Gastroesophageal sphincter (tissue), 4 donors: ENCODE measurements at places on chromosomes 13 and 19. TPM values are rescaled to one million over a fixed set of nuclear protein-coding genes. Genes with fewer than 3 reads are reported as not detected.

DNA sequence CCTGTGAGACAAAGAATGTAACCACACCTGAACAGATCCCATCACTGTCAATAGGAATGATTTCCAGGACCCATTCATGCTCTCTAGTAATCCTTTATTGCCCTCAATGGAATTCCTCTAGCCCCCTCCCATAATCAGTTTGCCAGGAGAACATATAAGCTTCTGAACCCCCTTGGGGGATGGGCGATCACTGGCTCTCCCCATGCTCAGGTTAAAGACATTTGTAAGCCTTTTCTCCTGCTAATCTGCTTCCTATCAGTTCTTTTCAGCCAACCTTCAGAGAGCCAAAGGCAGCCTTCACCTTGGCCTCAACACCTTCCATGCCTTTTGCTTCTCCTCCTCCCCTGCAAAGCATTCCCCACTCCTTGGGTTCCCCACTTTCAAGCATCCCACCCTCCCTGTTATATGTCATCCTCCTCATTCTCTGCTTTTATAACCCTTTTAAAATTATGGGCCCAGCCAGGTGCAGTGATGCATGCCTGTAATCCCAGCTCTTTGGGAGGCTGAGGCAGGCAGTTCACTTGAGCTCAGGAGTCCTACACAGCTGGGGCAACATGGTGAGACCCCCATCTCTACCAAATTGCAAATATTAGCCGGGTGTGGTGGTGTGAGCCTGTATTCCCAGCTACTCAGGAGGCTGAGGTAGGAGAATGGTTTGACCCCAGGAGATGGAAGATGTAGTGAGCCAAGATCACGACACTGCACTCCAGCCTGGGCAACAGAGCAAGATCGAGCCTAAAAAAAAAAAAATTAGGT lies 12.4 kb downstream of the DPRX start:
- ATAC-seq, result no peak

DNA sequence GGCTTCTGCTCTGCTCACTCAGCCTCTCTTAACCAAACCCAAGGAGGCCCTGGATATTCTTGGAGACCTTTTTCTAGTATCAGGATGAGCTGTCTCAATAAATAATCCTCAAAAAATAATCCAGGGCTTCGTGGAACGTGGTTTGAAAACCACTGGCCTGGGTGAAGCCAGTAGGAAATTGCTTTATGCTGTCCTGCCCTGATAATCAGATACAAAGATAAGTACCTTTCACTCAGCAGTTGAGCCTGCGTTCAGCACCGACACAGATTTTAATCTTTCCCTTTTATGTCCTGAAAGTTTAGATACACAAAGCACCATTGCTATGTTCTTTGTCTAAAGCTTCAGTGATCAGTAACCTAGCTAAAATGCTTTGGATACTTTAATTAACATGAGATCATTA lies 460.0 kb downstream of the RFC3 start:
- no peak for ATAC-seq

DNA sequence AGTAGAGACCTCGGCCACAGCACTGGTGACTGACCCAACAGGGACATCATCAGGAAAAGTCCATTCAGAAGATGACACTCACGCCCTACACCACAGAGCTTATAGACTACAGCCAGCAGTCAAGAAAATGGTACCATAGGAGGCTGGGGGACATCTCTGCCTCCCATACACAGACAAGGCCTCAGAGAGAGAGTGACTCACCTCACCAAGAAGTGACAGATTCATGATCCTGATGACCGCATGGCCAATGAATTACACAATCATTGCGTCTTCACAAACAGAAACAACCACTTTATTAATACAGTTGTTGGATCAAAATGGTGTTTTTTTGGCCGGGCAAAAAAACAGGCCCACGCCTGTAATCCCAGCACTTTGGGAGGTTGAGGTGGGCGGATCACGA lies 260.8 kb upstream of the TSHZ3 start:
- ATAC-seq, result no peak

DNA sequence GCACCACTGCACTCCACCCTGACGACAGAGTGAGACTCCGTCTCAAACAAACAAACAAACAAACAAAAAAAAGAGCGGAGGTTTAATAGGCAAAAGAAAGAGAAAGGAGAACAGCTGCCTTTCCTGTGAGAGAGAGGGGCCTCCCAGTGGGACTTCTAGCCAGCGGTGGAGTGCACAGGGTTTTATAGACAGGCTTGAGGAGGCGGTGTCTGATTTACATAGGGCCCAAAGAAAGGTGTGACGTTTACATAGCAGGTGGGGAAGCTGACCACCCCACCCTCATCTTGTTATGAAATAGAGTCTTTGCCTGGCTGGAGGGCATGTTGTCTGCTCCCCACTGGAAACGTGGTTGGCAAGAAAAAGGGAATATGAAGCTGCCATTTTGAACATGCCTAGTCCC lies 106.0 kb upstream of the CSNK1A1L start:
- no peak for ATAC-seq

DNA sequence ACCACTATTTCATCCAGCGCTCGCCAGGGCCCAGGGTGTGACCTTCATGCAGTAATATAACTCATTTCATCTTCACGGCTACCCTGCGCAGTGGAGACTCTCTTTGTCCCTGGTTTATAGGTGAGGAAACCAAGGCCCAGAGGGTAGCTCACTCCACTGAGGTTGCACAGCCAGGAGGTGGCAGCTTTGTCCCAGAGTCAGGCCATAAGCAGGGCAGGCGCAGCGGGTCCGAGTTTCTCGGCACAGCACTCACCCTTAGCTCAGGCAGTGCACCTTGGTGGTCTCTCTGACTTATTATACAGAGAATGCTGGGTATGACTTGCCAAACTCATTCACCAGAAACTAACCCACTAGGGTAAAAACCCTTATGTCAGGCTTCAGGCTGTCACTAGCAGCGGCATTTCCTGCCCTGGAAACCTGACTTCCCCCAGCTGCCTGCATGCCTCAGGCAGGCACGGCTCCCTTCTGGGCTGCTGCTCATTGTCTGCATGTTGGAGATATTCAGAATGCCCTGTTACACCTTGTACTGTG lies 24.5 kb downstream of the PPP5C start:
- no peak for ATAC-seq

DNA sequence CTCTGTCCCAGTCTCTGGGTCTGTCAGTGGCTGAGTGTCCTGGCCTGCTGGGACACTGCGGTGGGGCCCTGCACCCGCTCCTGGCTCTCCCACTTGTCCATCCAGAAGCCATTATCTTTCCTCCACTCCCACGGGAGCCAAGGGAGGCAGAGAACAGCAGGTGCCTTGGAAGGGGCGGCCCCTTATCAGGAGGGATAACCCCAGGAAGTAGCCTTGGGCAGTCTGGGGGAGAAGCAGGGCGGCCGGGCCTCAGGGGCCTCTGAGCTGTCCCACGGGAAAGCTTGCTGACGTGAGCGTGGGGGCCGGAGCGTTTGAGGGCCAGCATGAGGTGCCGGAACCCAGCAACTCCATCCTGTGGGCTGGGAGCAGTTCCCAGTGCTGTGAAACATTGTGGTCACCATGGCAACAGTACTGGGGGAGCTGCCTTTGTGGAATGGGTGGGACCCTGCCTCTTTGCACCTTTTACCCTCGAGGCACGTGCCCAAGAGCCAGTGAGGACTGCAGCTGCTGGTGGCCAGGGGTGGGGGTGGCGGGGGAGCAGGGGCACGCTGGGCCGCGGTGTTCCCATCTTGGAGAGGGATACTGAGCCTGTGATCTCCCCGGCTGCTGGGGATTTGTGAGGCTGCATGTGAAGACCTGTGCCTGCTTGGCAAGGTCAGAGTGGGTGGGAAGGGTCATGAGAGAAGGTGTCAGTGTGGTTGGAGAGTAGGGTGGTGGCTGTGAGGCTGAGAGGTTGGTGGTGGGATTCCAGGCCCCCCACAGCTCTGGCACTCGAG lies 20.9 kb downstream of the KLHL26 start:
- peak; percentile 37 for ATAC-seq

GRCh38 chr13:95547531-95548167 lies 4.9 kb upstream of the CLDN10 start:
- ATAC-seq, result no peak

Gene CCNA1
- total RNA-seq, result 2.2 TPM

Gene CEACAM20
- not detected for total RNA-seq
